Chondrocyte (in vitro differentiated cells): ENCODE measurements at places on chromosomes 4 and X.

DNA sequence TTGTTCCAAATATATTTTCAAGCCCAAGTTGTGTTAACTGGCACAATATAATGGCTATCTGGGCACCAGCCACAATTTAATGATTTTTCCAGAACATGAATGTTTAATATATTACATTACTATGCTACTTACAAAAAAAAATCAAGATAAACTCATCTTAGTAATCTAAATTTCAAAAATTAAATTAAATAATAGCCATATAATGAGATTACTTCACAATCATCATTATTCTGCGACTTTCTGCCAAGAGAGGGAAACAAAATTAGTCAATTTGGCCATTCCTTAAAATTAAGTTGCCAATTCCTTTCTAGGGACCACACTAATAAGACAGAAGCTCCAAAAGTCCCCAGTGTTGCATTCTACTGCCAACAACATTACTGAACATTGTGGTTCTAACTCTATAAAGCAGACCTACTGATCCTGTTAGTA is 7.5 kb downstream of the NEK1 start:
- H3K36me3 ChIP-seq = peaks cover 6% of the 10 kb centered on the region
- H3K4me1 ChIP-seq = peaks cover 13% of the 10 kb centered on the region
- H3K27ac ChIP-seq = peak overlapping the region; percentile 67
- H3K27me3 ChIP-seq = no peaks in the 10 kb centered on the region
- no peak overlapping the region for H3K4me3 ChIP-seq

GRCh38 chr4:6506616-6507140 is 34.3 kb upstream of the PPP2R2C start:
- no peak overlapping the region for H3K27ac ChIP-seq
- H3K27me3 ChIP-seq = peaks cover 10% of the 10 kb centered on the region
- peak; percentile 63 for DNase-seq
- H3K36me3 ChIP-seq = peaks cover 4% of the 10 kb centered on the region

- no peak overlapping the region for H3K4me3 ChIP-seq
- no peaks in the 10 kb centered on the region for H3K4me1 ChIP-seq
- peaks cover 19% of the 10 kb centered on the region for H3K27me3 ChIP-seq
- no peak for DNase-seq
These were observed 352.6 kb upstream of the FAM241A start for GRCh38 chr4:111792632-111793031.

DNA sequence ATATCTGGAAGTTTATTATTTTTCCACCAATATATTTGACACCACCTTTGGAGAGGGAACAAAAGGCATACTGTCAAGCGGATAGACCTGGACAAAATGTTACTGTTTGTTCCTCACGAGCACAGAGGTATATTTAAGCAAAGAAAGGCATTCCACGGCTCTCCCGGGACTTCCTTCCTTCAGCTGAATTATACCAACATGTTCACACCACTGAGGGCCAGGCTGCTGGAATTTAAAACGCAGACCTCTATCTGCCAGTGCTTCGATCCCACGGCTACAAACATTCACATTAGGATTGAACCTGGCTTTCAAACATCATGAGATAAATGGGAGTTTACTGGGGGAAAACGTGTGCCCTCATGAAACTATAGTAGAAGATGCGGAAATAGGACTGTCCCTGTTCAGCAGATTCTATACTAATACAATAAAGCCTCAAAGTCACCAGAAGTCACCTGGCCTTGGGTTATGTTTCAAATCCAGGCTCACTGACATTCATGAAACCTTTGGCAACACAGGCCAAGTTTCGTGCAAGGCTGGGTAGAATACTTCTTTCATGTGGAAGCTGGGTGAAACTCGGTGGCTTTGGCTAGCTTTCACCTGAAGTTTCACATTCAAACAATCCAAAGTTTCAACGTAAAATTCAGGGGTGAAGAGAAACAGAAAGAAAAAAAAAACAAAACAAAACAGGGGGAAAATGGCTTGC is 39.5 kb downstream of the SORBS2 start:
- H3K36me3 ChIP-seq = no peaks in the 10 kb centered on the region
- peak overlapping the region; percentile 82 for H3K4me3 ChIP-seq
- no peaks in the 10 kb centered on the region for H3K27me3 ChIP-seq
- DNase-seq = no peak
- peak overlapping the region; percentile 91 for H3K27ac ChIP-seq

DNA sequence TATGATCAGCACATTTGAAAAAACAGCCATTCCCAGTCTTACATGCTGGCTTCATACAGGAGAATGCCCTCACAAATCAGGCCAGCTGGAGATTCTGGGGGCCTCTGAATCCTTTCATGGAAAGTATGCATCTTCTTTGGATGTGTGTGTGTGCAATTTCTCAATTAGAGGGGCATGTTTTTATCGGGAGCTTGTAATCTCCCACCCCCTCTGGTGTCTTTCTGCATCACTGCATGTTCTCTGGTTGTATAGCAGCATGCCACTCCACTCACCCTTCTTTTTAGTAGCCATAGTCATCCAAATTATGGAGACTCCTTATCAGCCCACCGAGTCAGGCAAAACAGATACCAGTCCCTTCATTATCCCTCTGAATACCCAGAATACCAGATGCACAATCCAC is 282.2 kb upstream of the SLIT2 start:
- H3K4me3 ChIP-seq = no peak overlapping the region
- H3K36me3 ChIP-seq = no peaks in the 10 kb centered on the region
- H3K27ac ChIP-seq = no peak overlapping the region
- H3K4me1 ChIP-seq = peaks cover 3% of the 10 kb centered on the region
- H3K27me3 ChIP-seq = no peaks in the 10 kb centered on the region

DNA sequence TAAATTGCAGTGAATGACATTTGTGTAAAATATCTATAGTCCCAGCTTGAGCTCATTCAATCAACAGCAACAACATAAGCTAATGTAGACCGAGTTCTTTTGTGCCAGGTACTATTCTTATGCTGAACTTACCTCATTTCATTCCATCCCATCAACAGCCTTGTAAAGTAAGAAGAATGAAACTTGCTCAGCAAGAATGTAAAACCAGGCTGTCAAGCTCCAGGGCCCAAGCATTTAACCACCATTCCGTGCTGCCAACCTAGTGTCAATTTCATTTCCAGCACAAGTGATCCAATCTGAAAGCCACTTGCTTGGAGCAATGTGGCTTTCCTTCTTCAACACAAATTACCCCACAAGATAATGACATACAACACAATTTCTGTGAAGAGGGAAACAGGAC is 36.6 kb downstream of the RASSF6 start:
- no peak for DNase-seq
- H3K4me3 ChIP-seq = no peak overlapping the region
- H3K27ac ChIP-seq = no peak overlapping the region
- H3K4me1 ChIP-seq = no peaks in the 10 kb centered on the region
- H3K27me3 ChIP-seq = peaks cover 17% of the 10 kb centered on the region
- no peaks in the 10 kb centered on the region for H3K36me3 ChIP-seq

GRCh38 chr4:67899096-67899495 is 15.3 kb upstream of the TMPRSS11D start:
- no peaks in the 10 kb centered on the region for H3K4me1 ChIP-seq
- H3K36me3 ChIP-seq = no peaks in the 10 kb centered on the region
- H3K4me3 ChIP-seq = no peak overlapping the region
- H3K27ac ChIP-seq = no peak overlapping the region

GRCh38 chrX:54045563-54046228 is 1.4 kb upstream of the PHF8 start:
- H3K36me3 ChIP-seq = no peaks in the 10 kb centered on the region
- H3K4me1 ChIP-seq = peaks cover 11% of the 10 kb centered on the region
- no peak overlapping the region for H3K4me3 ChIP-seq
- DNase-seq = no peak
- H3K27me3 ChIP-seq = no peaks in the 10 kb centered on the region
- peak overlapping the region; percentile 100 for H3K27ac ChIP-seq

DNA sequence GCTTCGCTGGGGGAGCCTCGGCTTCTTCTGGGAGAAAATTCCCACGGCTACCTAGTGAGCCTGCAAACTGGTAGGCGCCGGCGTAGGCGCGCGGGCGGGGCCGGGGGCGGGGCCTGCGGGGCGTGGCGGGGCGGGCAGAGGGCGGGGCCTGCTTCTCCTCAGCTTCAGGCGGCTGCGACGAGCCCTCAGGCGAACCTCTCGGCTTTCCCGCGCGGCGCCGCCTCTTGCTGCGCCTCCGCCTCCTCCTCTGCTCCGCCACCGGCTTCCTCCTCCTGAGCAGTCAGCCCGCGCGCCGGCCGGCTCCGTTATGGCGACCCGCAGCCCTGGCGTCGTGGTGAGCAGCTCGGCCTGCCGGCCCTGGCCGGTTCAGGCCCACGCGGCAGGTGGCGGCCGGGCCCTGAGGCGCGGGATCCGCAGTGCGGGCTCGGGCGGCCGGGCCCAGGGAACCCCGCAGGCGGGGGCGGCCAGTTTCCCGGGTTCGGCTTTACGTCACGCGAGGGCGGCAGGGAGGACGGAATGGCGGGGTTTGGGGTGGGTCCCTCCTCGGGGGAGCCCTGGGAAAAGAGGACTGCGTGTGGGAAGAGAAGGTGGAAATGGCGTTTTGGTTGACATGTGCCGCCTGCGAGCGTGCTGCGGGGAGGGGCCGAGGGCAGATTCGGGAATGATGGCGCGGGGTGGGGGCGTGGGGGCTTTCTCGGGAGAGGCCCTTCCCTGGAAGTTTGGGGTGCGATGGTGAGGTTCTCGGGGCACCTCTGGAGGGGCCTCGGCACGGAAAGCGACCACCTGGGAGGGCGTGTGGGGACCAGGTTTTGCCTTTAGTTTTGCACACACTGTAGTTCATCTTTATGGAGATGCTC is at the start of gene HPRT1:
Gene HPRT1 (plus strand): TSS at position 161 of the 857 bp plus-strand sequence. CDS start 147 bp downstream, at position 308.
- peaks cover 9% of the 10 kb centered on the region for H3K4me1 ChIP-seq
- no peaks in the 10 kb centered on the region for H3K27me3 ChIP-seq
- H3K4me3 ChIP-seq = peak within 1 kb of the TSS; percentile 80
- H3K27ac ChIP-seq = peak within 1 kb of the TSS; percentile 91
- DNase-seq = peak; percentile 92

- no peak overlapping the region for H3K4me3 ChIP-seq
- H3K4me1 ChIP-seq = peaks cover 20% of the 10 kb centered on the region
- no peaks in the 10 kb centered on the region for H3K36me3 ChIP-seq
- DNase-seq = no peak
- H3K27me3 ChIP-seq = no peaks in the 10 kb centered on the region
- H3K27ac ChIP-seq = no peak overlapping the region
These were observed 375.1 kb downstream of the FAT4 start for GRCh38 chr4:125689805-125690204.

DNA sequence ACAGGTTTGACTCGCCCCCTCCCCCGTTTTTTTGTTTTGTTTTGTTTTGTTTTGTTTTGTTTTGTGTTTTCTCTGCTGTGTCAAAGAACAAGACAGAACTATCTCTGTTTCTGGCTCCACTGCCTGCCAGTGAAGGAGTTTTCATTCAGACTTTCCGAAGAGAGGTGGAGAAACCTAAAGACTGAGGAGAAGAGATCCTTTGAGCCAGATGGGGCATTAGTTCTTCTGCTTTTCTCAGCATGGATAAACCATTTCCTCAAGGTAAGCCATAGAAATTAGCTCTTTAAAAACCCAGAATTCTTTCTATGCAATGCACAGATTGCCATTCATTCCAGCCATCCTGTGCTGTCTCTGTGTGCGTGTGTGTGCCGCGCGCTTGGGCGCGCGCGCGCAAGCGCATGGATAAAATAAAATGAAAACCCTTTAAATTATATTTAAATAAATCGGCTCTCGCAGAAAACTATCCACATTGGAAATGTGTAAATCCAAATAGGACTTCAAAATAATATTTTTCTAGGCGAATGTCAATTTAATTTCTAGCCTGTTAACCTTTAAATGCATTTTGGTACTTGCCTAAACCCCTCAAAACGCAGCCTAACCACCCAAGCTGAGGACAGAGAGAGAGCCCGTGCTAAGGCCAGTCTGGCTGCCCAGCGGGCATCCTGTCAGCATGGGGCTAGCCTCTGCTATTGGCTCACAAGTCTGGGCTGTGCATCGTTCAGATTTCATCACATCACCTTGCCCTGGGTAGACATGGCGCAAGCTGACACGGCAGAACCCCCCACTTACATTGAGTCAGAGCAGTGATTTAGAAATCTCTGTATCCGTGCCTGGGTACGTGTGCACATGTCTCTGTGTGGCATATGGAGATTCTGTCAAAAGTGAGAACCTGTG is 113.0 kb upstream of the VAMP7 start:
- peak overlapping the region; percentile 55 for H3K27ac ChIP-seq
- H3K27me3 ChIP-seq = no peaks in the 10 kb centered on the region
- peaks cover 7% of the 10 kb centered on the region for H3K4me1 ChIP-seq
- no peaks in the 10 kb centered on the region for H3K36me3 ChIP-seq
- peak overlapping the region; percentile 87 for H3K4me3 ChIP-seq

- no peaks in the 10 kb centered on the region for H3K27me3 ChIP-seq
- H3K27ac ChIP-seq = no peak overlapping the region
- no peaks in the 10 kb centered on the region for H3K4me1 ChIP-seq
- H3K36me3 ChIP-seq = no peaks in the 10 kb centered on the region
- no peak overlapping the region for H3K4me3 ChIP-seq
These were observed 38.4 kb upstream of the PJA1 start for GRCh38 chrX:69203638-69204037.

DNA sequence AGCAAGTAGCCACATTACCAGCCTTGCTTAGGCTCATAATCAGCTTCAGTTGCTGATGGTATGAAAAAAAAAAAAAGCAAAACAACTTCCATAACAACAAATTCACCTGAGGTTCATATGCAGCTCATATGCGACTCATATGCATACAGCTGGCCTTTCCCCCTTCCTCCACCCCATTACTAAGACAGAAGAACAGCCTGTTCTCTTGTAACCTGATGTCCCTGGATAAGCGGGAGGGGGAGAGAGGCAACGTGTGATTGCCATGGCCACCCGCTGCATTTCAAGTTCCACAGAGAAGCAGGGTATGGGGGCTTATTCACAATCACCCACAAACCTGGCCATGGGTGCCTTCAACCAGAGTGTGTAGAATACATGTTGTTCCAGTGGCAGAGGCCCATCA is 95.1 kb upstream of the DGKK start:
- no peaks in the 10 kb centered on the region for H3K36me3 ChIP-seq
- H3K27ac ChIP-seq = no peak overlapping the region
- H3K4me3 ChIP-seq = no peak overlapping the region
- no peaks in the 10 kb centered on the region for H3K27me3 ChIP-seq
- no peaks in the 10 kb centered on the region for H3K4me1 ChIP-seq

DNA sequence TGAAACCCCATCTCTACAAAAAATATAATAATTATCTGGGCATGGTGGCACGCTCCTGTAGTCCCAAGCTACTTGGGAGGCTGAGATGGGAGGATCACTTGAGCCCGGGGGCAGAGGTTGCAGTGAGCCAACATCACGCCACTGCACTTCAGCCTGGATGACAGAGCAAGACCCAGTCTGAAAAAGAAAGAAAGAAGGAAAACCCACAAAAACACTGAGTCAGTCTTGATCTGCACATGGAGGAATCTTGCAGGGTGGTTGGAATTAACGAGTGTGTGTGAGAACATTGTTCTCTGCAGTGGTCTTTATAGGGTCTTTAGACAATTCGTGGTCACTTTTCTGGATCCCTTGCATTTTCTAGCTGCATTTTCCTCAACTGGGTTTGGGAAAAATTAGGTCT is 23.2 kb downstream of the ADD1 start:
- peaks cover 77% of the 10 kb centered on the region for H3K4me1 ChIP-seq
- DNase-seq = no peak
- H3K4me3 ChIP-seq = no peak overlapping the region

DNA sequence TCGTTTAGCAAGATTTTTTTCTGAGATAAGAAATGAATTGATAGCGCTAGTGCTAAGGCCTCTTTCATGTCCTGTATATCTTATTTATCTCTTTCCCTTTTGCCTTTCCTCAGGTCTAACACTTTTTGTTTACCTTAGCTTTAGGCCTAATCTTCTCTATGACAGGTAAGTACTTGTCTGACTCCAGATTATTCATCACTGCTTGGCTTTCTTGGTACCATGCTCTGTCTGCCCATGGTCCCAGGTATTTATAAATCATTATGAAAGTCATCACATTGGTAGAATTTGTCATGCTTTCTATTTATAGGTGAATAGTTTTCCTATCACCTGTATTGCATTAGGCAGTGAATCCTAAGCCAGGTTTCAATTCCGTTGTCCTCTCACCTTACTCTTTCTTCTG is 99.5 kb upstream of the CTSO start:
- no peak overlapping the region for H3K27ac ChIP-seq
- no peaks in the 10 kb centered on the region for H3K4me1 ChIP-seq
- no peaks in the 10 kb centered on the region for H3K36me3 ChIP-seq
- H3K4me3 ChIP-seq = no peak overlapping the region
- peaks cover 2% of the 10 kb centered on the region for H3K27me3 ChIP-seq
- DNase-seq = no peak
